ENCODE measurements at places on chromosomes 3 and 15.
A peak's percentile ranks its signal among the peaks of the same experiment; 100 is the strongest.

DNA sequence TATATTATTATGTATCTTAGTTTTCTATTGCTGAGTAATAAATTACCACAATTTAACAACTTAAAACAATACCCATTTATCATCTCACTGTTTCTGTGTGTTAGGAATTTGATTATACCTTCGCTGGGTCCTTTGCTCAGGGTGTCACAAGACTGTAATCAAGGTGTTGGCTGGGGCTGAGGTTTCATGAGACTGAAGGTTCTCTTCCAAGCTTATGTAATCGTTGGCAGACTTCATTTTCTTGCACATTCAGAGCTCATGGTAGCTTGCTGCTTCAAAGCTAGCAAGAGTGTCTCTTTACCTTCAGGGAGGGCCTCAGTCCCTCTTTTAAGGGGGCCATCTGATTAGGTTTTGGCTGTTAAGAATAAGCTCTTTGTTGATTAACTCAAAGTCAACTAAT is 293.1 kb downstream of the POLQ start:
- no peak for DNase-seq

DNA sequence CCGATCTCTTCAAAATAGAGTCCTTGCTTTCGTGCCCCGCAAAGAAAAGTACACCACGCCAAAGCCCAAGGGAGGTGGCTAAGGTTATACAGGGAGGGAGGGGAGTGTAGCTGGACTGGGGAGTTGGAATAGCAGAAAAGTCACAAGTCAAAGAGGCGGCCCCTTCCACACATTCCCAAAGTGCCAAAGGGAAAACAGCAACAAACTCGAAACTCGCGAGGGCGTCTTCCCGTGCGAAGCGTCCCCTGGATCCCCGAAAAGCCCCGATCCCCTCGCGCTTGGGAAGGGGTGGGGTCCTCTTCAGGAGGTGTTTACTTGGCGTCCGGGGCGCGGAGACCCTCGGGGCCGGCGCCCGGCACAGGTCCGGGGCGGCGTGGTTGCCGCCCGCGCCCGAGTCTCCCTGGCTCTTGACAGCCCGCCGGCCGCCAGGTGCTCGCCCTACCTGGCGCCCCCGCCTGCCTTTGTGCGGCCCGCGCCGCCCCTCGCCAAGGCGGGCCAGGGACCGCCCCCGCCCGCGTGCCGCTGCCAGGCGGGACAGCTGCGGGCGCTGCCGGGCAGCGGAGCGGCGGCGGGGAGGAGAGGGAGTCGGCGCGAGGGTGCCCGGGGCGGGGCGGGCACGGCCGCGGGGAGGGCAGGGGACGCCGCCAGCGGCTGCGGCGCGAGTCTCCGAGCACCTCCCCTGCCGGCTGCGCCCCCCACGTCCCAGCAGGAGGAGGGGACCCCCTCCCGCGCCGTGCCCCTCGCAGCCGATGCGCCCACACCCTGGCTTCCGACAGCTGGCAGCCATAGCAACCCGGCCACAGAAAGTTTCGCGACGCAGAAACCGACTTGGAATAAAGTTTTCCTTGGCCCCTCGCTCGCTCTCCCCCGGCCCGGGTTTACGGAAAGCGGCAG is 966 bp downstream of the MYO1E start:
- DNase-seq: no peak

DNA sequence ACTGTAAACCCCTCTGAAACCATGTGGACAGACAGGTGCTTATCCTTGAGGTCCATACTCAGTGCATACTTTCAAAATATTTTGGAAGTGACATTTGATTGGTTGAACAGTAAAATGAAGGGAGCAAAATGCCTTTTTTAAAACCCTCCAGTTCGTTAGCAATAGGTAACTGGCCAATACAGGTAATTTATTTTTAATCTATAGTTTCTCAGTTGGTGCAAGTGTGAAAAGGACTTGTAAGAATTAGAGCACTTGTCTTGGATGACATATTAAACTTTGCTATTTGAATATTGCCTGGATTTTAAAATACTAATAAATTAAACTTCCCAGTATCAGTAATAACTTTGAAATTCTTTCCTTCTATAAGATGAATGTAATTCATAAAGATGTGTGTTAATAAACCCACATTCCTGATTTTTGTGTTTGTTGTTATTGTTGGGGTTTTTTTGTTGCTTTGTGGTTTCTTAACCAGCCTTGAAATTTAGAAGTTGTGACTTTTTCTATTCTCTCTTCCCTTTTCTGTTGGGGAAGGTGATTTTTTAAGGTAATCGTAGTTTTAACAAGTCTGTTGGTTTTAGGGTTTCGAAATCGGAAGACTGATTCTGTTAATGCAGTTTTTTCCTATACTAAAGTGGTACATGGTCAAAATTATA is 90.0 kb downstream of the STT3B start:
- DNase-seq: no peak

GRCh38 chr3:32217339-32217738 is 21.1 kb upstream of the CMTM8 start:
- DNase-seq: no peak

DNA sequence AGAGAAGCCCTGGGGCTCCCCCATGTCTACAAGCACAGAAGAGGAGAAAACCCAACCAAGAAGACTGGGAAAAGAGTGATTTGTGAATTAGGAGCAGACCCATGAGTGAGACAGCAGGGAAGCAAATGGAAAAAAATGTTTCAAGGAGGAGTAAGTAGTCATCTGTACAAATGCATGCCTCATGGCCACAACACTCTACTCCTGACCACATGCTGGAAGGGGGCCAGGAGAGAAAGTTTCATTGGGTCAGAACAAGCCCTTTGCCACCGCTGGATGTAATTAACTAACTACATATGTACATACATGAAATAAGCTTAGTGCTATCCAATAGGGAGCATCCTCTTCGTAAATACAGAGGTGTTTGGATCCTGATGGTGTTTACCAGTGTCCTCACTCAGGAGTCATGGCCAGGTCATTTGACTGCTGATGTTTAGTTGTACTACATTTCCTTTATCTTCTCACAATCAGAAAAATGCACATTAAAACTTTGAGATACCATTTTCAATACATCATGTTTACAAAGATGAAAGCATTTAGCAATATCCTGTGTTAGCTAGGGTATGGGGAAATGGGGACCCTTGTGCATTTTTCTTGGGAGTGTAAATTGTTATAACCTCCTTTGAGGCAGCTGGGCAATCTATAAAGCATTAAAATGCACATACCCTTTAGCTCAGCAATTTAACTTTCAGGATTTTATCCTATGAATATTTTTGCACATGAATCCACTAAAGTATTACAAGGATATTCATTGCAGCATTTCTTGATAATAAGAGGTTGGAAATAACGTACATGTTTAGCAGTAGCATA is 27.1 kb downstream of the CLRN1 start:
- no peak for DNase-seq

DNA sequence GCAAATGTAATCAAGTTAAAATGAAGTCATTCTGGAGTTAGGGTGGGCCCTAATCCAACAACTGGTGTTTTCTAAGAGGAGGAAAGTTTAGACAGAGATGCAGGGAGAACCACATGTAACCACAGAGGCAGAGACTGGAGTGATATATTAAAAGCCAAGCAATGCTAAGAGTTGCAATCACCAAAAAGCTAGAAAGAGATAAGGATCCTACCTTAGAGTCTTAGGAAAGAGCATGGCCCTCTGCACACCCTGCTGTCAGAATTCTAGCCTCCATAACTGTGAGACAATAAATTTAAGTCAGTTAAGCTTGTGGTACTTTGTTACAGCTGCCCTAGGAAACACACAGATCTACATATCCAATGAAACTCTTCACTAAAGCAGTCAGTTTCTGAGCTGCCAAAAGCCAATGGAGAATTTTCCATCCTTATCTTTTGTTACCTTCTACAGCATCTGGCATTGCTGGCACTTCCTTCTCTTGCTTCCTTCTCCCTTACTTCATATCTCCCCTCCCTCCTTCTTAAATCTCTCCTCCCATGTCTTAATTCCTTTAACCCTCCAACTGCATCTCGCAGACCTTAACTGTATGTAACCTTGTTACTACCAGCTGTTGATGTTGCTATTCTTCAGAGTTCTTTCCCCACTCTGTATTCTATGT is 11.2 kb downstream of the DCBLD2 start:
- DNase-seq: no peak

GRCh38 chr3:113255100-113255853 is 43.9 kb downstream of the BOC start:
- no peak for DNase-seq

- DNase-seq: no peak
These were observed 230.8 kb upstream of the STAC start for GRCh38 chr3:36149447-36149865.

GRCh38 chr3:28617821-28618220 is 269.2 kb upstream of the AZI2 start:
- no peak for DNase-seq

DNA sequence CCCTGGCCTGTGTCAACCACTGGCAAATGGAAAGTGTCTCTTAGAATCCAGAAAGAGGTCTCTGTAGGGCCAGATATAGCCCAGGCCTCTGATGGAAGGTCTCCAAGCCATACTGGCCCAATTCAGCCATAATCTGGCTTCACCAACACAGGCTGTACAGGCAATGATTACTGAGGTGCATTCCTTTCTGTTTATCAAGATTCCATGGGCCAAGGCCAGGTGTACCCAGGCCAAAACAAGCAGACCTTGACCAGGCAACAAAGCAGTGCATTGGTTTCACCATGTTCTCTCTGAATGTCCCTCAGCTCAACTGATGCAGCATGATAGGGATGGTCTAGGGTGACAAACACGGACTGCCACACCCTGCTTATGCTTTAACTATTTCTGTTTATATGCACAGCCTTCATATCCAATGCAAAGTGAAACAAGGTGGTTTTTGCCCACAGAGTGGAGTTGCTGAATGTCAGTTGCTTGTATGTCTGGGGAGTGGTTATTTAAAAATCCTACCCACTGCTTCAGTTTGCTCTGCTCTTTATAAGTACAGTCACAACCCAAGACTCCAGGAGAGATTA is 25.2 kb downstream of the CCNL1 start:
- DNase-seq: no peak

GRCh38 chr15:92083190-92083589 is 229.7 kb downstream of the SLCO3A1 start:
- DNase-seq: no peak

DNA sequence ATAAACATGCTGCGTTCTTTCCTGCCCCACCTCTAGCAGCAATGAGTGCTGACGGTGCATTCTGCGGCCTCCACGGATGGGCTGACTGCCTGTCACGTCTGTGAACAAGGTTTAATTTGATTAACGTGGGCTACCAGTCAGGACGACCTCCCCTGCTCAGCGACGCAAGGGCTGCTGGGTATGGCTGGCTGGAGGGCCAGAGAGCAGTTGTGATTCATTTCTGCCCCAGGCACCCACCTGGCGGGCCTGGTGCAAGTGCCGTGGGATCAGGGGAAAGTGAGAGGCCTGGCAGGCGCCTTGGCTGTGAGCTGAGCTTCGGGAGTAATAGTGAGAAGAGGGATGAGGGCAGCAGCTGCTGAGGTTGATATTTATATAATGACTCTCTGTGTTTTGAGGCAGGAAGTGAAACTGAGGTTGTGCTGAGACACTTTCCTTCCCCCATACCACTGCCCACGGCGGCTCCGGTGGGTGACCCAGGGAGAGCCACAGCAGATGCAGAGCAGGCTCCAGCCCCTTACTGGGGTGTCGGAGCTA is 190.4 kb upstream of the BCL6 start:
- DNase-seq: peak; percentile 22

GRCh38 chr3:143888166-143888565 is 39.9 kb upstream of the SLC9A9 start:
- DNase-seq: no peak

- DNase-seq: no peak
These were observed 752.0 kb upstream of the GRM7 start for GRCh38 chr3:6108957-6109356.

GRCh38 chr3:99176169-99176964 is 274.9 kb upstream of the DCBLD2 start:
- DNase-seq: no peak

DNA sequence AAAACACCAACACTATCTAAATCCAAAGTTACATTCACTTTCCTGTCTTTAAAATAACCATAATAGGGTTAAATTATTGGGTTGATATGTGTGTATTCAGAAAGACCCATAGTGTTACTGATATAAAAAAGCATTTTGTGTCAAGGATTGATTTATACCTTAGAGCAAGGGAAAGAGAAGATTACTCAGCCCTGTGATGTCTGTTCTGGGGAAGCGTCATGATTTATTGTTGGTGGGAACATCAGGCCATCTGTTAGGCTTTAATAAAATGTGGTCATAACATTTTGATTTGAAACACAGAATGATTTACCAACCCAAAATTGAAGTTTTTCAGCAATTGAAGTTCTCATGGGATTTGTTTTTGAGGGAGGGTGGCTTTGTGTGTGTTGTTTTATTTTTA is 33.2 kb downstream of the SIDT1 start:
- DNase-seq: no peak

DNA sequence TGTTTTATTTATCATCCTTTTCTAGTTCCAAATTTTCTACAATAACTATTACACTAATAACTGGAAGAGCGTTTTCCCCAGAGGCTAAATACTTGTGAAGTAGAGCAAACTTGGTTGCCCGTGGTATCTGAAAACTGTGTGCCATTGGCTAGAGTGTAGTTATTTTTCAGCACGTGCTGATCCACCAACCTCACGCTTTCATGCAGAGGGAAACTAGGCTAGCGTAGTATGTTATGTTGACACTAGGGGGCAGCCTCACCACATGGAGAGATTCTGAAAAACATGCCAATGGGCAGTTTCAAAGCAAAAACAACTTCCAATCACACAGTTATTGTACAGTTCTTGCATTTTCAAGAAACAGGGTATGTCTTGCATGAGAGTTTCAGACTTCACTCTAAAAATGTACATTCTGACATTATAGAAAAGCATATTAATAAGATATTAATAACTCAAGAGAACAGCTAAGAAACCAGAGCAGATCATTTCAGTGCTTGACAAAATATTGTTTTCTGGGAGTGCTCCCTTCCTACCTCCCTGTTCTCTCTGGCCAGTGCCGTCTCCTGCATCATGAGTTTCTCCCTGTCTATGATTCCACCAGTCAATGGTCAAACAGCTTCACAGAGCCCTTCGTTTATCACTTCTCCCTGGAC is 39.7 kb downstream of the SPATA12 start:
- peak; percentile 48 for DNase-seq

GRCh38 chr3:39098473-39099000 is 8.9 kb downstream of the GORASP1 start:
- no peak for DNase-seq

- DNase-seq: no peak
These were observed 56.6 kb downstream of the FBLN2 start for GRCh38 chr3:13605555-13605954.

DNA sequence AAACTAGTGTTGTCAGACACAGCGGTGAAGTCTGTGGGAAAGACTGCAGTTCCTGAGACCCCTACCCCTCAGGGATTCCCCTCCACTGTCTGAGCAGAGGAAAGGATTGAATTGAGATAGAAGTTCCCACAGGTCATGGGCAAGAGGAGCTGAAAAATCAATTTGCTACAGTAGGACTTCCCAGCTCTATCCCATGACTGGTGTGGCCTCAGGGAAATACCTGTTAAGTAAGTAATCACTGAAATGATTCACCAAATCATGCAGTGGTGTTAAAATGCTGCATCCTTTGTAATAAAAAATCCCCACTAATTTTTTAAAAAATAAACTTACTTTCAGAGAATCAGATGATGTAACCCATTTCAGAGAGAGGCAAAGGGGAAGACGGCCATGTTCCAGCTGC is 45.0 kb upstream of the SPRED1 start:
- DNase-seq: no peak

GRCh38 chr15:39413558-39413957 is 167.3 kb upstream of the THBS1 start:
- no peak for DNase-seq
